ENCODE measurements at places on chromosomes 6 and 20. TPM values are rescaled to one million over a fixed set of nuclear protein-coding genes. Genes with fewer than 3 reads are reported as not detected.
A peak's percentile ranks its signal among the peaks of the same experiment; 100 is the strongest.

The SIRPD gene
- 0.27 TPM for total RNA-seq

The CYP21A2 gene
- total RNA-seq: 0.12 TPM

DNA sequence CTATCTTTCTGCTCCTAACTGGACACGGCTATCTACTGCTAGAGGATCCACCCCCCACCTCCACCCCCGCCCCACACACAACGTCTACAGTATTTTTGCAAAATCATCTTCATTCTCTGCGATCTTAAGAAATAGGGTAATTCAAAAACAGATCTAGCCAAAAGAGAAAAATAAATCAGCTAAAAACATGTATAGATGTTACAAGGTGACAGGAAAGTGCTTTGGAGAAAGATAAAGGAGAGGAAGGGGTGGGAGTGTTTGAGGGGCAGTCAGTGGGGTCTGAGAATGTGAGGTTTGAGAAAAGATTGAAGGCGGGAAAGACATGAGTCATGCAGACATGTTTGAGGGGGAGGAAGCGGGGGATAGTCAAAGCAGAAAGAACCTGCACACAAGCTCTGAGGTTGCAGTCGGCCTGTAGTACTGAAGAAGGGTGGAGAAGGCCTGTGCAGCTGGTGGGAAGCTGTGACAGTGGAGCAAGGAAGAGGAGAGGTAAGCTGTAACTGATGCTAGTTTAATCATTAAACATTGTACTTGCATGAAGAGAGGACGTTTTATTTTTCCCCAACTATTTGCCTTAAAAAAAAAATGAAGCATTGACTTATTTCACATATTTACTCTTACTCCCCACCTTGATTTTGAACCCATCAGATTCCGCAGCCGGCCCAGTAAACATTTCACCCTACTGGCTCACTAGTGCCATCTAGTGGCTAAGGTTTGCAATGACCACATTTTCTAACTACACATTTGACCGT is 332.6 kb downstream of the ADGRB3 start:
- DNase-seq: peak; percentile 73

GRCh38 chr20:5482791-5483190 is 166.0 kb upstream of the PROKR2 start:
- no peak for DNase-seq

DNA sequence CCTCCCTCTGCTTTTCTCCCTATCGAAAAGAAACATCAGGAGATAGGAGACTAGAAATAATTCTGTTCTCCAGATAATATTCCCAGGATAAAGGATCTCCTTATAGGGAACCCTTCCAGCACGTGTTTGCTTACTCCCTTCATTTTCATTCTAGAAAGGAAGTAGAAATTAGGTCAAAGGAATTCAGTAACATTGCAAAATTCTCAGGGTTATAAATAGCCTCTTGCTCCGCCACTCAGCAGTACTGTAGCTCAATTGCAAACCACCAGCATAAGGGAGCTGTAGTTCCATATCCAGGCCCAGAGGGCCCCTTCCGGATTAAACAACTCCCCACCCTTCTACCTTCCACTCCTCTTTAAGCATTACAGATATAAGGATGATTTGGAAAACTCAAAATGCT is 6.2 kb downstream of the ELMO2 start:
- DNase-seq: no peak

GRCh38 chr6:137475103-137475502 is 19.1 kb downstream of the OLIG3 start:
- no peak for DNase-seq

DNA sequence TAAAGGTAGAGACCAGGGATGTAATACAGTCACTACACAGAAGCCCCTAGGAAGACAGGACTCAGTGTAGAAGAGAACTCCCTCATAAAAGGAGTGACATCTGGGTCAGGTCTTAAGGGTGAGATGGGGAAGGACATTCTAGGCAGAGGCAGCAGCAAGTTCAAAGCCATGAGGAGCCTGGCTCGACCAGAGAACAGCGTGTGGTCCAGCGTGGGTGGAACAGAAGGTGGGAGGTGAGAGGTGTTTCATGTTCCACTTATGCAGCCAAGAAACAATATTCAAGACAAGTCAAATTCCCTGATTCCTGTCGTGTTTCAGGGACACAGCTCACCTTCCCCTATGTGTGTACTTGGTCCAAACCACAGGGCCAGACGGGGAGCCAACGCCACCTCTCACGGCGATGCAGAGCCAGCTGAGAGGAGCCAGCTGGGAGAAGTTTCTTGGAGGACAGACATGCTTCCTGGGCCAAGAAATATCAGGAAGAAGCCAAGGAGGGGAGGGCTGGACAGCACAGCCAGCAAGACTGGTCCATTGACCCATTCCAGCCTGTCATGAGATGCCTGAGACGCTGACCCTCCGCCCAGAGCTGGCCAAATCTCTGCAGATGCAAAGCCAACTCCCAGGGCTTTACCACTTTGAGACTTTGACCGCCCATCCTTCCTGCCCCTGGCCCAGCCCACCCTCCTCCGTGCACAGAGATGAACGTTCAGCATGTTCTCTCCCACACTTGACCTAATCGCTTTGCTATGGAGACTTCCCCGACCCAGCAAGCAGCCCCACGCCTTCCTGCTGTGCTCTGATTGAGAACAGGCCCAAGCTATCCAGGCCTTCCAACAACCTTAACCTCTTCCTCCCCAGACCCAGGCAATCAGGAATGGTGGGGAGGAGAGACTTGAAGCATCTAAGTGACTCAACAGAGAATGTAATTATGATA is 113.8 kb downstream of the PRND start:
- DNase-seq: no peak

DNA sequence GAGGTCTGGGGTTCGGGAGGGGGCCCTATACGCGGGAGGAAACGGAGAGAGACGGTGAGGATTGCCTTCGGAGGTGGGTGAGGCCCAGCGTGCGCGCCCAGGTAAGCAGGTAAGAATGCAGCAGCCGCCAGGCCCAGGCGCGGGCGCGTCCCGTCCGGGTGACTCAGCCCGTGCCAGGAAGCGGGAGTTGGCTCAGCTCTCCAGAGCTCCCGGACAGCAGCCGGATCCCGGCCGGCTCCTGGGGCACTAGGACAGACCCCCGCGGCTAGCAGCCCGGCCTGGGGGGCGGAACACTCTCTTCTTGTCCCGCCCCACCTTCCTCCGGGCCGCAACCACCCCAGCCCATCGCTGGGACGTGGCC is 1.5 kb upstream of the MDFI start:
- DNase-seq: no peak

- DNase-seq: no peak
These were observed 122.6 kb downstream of the SULF2 start for GRCh38 chr20:47662483-47663353.

DNA sequence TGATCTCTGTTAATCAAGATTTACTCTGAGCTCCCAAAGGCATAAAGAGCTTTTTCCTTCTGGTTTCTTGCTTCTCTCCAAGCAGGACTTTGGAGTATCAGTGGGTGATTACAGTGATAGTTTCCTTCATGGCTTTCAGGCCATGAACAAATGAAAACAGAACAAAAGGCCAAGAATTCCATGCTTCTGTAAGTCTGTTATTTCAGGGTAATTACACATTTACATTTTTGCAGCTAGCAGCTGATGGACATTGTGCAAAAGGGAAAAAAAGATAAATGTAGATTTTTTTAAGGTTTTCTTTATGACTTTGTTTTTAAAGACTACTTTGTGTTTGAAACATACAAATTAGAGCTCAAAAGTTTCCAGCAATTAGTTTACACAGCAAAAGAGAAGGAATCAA is 441.6 kb downstream of the PLCB1 start:
- no peak for DNase-seq

The IL17A gene
- total RNA-seq: 0.62 TPM
